ENCODE measurements at places on chromosomes 2 and 18.

DNA sequence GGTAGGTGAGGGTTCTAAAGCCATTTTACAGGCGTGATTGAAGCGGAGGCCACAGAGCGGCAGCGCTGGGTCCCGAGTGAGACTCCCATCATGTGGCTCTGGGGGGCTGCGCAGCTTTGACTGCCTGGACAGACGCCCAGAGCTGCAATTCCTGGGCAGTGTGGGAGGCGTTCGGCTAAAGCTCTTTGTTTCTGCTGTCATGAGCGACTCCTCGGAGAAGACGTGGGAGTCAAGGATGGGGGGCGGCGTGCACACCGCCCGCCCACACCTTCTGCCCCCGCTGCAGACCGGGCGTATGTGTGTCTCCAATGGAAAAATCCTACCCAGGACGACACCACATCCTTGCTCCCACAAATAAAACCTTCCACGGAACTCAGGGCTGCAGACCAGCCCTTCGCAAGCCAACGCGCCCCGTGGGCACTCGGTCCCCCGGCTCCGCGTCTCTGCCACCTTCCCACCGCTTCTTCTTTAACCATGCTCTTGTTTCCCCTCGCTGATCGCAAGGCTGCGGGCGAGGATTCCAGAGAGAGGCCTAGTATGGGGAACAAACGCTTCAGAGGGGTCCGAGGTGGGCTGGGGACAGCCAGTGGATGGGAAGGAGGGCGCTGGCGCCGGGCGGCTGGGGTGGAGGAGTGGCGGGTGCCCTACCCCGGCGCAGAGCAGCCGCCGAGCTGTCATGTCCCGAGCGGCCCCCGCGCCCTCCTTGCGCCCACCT, 680 bp upstream of the LBH start:
- no peak for DNase-seq

DNA sequence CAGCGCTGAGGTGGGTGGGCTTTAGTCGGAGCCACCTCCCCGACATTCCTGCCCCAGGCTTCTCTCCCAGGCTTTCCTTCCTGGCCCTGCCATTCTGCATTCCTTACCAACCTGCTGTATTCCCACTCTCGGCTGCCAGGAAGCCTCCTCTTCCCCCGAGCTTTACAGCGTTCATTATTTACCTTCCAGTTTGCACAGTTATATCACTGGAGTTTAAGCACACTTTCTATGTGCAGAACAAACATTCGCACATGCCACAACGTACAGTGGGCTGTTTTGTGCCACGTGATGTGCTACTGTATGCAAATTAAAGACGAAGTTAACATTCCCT, 246.3 kb downstream of the SOX11 start:
- no peak for DNase-seq

DNA sequence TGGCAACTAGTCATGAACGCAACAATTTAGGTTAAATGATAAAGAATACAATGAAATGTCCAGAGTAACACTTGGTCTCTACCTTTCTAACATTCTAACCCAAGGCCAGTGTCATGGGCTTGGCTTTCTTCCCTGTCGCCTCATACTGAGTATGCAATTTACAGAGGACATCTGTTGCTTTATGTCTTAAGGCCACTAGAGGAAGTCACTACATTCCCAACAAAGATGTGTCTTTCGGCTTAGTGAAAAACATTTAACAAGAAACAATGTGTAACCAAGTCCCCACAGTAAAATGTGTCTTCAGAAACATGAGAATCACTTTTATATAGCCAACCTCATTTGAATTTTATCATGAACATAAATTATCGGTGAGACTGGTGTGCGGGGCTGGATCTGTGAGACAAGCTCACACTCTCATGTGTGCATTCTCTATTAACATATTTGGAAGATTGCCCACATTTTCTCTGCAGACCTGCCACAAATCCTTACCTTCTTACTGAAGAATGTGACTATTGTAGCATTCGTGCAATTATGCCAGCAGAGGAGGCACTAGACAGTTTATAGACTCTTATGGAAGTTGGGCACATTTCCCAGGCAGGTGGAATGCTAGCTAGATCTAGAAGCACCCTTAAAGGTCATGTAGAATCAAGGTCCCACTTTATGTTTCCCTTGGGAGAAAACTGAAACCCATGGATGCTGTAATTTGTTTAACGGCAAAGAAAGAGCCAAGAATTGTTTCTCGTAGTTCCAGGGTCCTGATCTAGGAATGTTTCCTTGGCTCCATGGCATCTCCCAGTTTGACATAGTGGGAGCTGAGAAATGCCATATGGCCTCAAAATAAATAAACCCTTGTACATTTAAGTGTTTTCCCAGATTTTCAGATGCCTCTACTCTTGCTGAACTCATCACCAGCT, 101.8 kb downstream of the CD226 start:
- no peak for DNase-seq

- no peak for DNase-seq
These were observed 308.4 kb downstream of the NDUFA10 start for GRCh38 chr2:239716536-239717318.

DNA sequence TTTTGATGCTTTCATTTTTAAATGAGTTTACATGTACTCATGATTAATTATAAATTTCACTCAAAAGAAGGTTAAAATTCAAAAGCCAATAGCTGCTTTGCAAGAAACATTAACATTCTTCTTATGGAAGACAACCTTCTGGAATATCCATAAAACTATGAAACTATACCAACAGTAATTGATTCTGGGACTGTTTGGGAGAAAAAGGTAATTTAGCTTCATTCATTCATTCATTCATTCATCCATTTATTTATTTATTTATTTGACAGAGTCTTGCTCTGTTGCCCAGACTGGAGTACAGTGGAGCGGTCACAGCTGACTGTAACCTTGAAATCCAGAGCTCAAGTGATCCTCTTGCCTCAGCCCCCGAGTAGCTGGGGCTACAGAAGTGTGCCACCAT, 110.3 kb downstream of the NBAS start:
- no peak for DNase-seq
